GM04504 (cell line): ENCODE measurements at places on chromosomes 16 and 17.

DNA sequence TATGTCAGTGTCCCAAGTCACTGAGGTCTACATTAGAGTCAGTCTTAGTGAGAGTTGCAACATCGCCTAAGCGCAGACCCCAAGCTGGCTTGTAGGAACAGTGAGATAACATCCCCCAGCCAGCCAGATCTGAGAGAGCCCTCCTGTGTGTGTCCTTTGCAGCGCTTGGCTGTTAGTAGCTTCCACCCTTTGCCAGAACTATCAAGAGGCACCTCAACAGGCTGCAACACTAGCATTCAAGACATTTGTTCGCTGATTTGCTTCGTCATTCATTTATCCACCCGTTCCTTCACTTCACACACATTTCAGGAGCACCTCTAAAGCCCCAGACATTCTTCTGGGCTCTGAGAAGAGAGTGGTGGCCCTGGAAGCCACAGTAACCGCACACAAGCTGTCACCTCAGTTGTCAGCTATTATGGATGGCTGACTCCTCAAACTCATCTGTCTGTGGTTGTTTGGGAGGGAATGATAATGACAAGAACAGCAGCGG, 289.6 kb downstream of the WWOX start:
- DNase-seq: no peak

GRCh38 chr17:59914274-59914854, 21.4 kb downstream of the RPS6KB1 start:
- DNase-seq: no peak

- DNase-seq: no peak
Measured at GRCh38 chr16:84459941-84460405, 44.5 kb downstream of the MEAK7 start.

DNA sequence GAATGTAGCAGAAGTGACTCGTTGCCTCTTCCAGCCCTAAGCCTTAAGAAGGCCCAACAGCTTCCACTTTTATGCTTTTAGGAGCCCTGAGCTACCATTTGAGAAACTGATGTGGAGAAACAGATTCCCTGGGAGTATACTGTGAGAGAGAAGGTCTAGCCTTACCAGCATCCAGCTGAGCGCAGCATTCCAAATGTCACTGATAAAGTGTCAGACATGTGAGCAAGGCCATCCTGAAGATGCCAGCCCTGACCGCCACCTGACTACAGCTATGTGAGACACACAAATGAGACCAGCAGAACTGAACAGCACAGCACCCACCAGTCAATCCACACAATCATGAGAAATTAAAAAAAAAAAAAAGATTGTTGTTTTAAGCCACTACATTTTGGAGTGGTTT, 18.6 kb upstream of the MED13 start:
- DNase-seq: no peak

- no peak for DNase-seq
Measured at GRCh38 chr17:32271844-32272243, 6.2 kb downstream of the RHBDL3 start.

DNA sequence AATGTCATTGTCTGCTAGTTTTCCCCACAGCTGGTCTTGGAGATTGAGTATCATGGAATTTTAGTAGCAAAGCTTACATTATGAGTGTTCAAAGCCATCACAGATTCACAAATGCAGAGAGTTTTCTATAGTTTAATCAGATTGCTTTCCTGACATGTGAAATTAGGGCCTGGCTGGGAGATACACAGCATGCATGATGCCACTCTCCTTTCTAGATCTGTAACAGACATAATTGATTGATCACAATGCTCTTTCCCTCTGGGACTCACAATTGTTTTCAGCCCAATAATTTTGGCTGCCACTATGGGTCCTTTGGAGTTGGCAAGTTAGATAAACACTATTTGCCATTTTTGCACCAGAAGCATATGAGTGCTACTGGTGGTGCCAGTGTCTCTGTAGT, 132.5 kb downstream of the SPACA3 start:
- DNase-seq: no peak

GRCh38 chr16:89386306-89387185, 103.8 kb downstream of the ANKRD11 start:
- DNase-seq: no peak

GRCh38 chr17:78112518-78113471, 15.8 kb downstream of the TMC6 start:
- DNase-seq: peak; percentile 15

DNA sequence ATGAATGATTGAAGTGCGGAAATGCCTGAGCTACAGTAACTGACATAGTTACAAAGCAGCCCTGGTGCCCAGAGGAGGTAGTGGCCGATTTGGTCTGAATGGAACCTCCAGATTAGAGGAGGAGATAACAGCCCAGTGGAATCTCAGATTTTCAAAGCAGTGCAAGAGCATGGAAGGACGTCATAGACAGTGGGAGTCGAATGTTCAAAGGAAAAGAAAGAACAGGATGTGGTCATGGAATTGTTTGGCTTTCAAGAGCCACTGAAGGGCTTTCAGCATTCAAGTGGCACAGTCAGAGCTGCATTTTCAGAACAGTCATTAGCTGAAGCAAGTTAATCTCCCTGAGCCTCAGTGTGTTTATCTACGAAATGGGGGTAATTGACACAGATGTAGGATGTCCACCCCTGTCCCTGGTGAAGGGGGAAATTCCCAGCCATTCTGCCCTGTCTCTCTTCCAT, 104.6 kb upstream of the CACNG3 start:
- DNase-seq: no peak

DNA sequence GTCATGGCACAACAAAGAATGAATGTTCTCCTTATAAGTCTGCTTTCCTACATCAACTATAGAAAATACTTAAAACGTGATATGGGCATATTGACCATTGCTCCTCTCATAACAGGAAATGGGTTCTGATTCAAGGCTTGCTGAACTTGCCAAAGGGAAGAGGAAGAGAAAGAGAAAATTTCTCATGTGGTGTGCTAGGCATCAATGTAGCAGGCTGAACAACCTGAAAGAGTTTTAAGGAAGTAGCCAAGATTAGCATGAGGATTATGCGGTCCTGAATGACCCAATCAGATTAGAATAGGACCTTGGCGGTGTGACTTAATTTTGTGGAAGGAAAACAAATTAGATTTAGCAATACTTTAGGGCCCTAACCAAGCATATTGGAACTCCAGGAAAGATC, 617.7 kb upstream of the CDH11 start:
- DNase-seq: no peak

DNA sequence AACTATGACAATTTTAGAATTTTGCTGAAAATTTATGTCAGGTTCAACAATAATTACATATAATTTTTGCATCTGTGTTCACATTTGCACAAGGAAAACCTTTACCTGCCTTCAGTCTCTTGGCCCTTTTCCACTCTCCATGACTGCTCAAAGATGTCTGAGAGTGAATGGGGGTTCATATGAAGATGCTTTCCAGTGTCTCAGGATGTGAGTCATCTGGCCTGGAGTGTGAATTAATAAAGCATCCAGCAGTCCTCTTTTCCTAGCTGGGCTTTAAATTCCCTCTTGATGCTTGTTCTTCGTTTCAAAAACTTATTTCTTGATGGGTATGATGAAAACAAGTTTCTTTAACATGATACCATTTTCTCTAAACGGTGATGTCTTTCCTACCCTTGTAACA, 99.9 kb downstream of the CDK5R1 start:
- peak; percentile 21 for DNase-seq

DNA sequence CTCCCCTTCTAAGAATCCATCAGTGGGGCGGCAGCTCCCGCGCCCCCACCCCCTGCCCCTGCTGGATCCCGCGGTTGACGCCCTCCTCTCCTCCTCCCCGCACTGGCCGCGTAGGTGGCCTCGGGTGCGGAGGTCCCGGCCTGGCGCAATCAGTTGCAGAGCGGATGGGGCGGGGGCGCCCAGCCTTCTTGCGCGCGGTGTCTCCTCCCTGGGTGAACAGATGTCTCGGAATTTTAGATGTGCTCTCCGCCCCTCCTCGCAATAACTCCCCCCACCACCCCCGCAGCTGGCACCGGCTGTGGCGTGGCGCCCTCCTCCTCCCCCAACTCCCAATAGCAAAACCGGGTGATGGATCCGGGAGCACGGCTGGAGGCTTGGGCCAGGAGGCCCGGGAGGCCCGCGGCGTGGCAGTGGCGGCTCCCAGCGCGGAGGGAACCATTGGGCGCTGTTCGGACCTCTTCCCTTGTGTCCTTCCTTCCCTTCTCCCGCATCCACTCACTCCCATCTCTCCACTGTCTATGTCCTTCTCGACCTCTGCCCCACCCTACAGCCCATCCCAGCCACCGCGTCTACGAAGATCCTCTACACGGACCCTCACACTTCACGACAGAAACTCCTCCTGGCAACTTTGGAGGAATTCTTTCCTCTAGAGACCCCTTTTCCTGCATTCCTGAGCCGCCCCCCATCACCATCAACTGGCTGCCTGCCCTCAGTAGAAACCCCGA, 11.0 kb downstream of the NEUROD2 start:
- no peak for DNase-seq

GRCh38 chr17:62680541-62681052, 53.1 kb downstream of the MRC2 start:
- no peak for DNase-seq

GRCh38 chr17:29168079-29168758, 12.0 kb downstream of the MYO18A start:
- no peak for DNase-seq

DNA sequence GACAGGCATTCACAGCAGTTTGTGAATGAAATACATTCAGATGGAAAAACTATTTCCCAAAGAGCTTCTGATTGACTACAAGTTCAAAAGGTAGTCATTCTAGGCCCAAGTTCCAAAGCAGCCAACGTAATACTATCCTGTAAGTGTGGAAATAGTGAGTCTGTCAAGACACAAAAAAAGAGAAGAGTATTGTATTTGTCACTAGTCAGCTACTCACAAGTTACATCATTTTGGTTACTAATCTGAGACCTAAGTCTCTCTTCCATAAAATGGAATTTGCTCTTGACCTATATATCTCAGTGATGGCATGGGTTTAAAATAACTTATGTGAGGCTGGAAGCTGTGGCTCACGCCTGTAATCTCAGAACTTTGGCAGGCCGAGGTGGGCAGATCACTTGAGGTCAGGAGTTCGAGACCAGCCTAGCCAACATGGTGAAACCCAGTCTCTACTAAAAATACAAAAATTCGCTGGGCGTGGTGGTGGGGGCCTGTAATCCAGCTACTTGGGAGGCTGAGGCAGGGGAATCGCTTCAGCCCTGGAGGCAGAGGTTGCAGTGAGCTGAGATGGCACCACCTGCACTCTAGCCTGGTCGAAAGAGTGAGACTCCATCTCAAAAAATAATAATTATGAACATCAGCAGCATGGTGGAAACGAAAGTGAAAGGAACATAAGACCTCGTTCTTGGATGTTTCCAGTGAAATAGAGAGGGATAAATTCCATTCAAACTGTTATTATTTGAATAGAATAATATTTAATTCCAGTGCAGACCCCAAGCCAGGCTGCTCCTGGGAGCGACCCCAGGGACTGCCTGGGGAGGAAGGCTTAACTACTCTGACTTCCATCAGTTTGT, 2.9 kb downstream of the CMC2 start:
- no peak for DNase-seq

DNA sequence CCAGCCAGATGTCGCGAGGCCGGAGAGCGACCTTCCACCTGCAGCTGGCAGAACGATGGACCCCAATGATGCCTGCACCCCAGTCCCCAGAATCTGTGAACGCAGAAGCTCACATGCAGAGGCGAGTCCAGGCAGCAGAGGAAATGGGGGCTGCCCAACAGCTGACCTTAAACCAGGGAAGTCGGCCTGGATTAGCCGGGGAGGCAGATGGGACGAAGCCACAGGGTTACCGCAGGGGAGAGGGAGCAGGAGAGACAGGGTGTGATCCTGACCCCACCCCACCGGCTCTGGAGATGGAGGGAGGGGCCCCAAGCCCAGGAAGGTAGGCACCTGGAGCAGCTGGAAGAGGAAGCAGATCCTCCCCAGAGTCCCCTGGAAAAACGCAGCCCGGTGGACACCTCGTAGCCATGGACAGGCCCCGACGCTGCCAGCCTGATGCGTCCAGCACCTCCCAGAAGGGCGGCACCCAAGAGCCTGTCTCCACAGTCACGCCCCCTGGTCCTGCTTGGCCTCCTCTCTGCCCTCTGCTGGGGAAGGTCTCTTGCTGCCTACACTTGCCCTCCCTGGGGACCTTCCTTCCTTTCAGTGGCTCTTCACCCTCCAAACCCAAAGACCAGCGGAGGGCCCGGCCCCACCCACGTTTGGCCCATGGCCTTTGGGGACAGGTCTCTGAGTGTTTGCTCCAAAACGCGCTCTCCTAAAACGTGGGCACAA, 37.3 kb downstream of the PIEZO1 start:
- DNase-seq: no peak

DNA sequence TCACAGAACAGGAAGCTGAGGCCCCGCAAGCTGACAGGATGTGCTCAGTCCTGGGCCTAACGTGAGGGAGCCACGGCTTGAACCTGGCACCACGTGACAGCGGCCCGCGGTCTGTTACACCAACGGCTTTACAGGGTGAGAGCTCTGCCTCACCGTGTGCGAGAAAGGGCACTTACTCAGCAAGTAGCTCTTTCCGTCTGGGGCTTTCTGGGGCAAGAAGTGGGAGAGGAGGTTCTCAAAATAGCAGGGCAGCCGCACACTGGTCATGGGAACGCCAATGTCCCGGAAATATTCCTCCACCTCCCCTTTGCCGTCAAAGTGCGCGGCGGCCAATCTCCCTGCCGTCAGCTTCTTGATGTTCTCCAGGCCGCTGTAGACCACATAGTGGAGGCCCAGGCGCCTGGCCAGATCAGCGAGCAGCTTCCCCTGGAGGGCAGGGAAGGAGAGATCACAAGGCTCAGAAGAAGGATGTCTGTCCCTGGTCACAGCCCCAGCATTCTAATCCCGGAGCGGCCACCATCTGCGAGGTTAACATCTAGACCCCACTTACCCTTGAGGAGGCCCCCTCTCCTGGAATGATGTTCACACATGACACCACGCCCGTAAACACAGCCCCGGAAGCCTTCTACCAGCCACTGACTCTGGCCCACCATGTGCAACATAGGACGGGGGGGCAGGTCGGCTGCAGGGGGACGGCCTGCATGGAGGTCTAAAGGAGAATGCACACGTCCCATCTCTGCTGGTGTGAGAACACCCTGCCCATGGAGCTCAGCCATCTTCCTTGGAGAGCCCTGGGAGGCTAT, 8.2 kb downstream of the NMRAL1 start:
- DNase-seq: no peak

- DNase-seq: peak; percentile 32
Measured at GRCh38 chr16:77540646-77541045, 105.8 kb upstream of the ADAMTS18 start.

DNA sequence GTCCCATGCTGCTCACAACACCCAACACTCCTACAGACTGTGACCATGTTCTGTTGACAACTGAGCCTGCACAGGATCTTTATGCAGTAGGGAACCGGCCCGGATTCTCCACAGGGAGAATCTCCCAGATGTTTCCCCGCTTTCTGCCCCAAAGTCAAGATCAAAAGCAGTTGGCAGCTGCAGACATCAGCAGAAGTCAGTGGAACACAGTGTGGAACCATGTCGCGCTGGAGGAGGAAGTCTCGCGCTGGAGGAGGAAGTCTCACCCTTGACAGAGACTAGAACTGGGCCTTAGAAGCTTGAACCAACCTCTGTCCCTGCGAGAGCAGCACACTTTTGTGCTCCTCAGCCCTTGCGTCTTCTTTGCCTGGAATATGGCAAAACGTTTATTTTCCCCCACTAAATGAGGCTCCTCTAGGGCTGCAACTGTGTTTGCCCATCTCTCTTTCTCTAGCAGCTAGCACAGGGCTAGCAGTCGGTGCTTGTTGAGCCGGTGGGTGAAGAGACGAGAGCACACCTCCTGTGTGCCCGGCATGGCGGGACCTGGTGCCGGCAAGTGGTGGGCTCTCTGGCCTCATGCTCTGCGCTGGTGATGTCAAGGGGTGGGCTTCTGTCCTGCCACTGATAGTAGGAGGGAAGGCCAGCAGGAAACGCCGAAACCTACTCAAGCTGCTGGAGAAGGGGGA, 2.1 kb upstream of the MRC2 start:
- no peak for DNase-seq
